ENCODE measurements at places on chromosomes 5 and 9.

- DNase-seq = no peak
Measured at GRCh38 chr5:28896949-28897348, 1858.6 kb upstream of the CDH9 start.

GRCh38 chr9:134276453-134277245 lies 49.6 kb upstream of the RXRA start:
- DNase-seq = no peak

DNA sequence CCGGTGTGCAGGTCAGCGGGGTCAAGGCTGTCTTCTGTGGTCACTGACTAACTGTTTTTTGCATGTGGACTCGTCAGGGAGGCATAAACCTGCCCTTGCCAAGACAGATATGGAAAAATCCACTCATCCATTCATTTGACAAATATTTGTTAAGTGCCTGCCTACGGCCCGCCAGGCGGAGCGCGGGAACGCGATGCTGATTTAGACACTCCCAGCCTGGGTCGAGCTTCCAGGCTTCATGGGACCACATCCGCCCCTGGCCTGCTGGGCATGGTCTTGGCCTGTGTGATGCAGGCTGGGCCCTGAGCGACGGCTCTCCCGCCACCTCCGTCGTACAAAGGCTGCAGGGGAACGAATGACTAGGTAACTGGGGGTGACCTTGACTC lies 18.1 kb downstream of the MYMK start:
- peak; percentile 76 for DNase-seq

DNA sequence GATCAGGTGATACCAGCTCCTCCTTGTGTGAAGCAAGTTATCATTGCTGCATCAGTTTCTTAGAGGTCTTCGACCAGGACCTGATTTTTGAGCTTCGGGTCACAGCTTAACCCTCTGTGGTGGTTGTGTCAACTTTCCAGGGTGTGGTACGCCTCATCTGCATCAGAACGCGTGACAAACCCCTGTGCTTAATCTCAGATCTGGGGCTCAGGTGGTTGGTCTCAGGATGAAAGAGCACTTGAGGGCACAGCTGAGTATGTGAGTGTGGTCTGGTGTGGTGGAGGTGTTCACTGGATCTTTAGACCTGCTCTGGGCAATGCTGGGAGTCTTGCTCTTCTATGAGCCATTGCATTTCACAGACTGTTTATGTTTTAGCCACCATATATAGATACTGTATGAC lies 64.1 kb downstream of the OSTF1 start:
- DNase-seq = no peak

DNA sequence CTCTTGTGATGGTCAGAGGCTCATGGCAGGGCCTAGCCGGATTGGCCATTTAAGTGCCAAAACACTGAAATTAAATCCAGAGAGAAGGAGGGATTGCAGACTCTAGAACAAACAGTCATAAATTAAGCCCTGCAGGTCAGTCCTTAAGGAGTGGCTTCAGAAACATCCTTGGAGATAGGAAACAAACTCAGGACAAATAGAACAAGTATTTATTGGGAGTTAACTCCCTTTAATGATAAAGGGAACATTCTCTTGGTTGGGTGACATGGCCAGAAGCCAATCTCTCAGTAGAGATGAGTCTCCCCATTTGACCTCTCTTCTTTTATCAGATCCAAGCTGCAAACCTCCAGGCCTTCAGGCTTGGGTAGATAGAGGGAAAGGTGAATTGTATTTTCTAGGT lies 17.4 kb downstream of the PCSK5 start:
- DNase-seq = no peak

- peak; percentile 61 for DNase-seq
Measured at GRCh38 chr5:138282920-138283742, 8.7 kb upstream of the GFRA3 start.

DNA sequence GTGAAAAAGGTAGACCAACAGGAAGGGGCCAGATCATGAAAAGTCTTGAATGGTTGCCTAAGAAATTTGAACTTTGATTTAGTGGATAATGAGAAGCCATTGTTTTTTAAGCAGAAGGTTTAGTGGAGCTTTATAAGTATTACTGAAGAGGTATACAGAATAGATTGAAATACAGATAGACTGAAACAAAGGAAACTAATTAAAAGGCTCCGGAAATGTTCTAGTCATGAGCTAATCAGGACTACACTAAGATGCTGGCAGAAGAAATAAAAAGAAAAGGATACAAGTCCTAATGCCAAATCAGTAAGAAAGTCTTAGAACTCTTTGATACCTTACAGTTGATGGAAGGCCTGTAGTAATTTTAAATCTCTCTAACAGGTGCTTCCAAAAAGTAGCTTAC lies 45.7 kb upstream of the RFX3 start:
- DNase-seq = no peak

DNA sequence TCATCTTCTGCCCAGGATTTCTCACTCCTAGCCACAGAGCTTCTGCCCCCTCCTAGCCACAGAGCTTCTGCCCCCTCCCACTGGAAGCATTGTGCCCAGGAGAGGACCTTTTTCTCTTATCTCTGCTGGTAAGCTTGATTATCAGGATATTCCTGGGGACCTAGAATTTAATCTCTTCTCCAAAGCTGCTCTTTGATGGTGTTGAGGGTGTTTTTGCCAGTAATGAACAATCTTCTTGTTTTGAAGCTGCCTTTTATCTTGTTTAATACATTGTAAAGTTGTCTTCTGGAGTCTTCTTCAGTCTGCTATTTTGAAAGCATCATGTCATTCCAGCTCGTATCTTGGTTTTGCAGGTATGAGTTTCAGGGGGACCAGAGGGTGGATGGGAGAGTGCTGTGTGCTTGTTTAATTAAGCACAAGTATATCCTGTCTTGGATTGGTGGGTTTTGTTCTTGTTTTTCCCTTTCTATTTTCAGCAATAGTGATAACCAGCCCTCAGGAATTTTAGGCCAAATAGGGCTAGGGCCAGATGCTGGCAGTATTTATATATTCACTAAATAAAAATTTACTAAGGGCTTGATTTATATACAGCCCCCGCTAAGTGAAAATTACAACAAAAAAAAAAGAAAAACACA lies 214.0 kb upstream of the DMRT1 start:
- no peak for DNase-seq

DNA sequence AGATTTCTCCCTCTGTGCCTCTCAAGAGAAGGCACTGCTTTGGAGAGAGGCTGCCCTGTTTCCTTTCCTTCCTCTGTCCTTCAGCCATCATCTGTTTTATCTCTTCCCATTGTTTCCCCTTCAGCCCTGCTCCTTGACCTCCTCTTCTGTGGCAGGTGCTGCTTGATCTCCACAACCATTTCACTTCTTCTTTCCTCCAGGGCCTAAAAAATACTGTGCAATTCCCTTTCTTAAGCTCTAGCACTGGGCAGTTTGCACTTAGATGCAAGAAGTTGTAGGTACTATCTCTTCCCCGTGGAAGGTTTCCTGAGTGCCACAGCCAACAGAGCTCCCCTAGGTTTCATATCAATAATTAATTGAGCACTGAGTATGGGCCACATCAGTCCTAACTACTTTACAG lies 8.8 kb upstream of the ADRB2 start:
- DNase-seq = no peak

DNA sequence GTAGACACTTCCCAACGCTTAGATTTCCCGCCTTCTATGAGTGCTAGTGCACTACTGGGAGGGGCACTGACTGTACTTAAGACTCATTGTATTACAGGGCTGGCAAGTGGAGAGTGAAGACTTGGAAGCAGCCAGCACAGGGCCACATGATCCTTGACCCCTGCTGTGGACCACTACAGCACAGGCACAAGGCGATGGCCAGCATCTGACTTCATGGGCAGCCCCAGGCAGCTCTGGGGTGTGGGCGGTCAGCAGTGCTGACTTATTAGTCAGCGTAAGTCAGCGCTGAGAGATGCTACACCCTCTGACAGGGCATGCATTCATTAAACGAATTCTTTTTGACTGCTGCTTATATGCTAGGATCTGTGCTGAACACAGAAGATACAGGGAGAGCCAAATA lies 9.3 kb downstream of the SLC46A2 start:
- no peak for DNase-seq

DNA sequence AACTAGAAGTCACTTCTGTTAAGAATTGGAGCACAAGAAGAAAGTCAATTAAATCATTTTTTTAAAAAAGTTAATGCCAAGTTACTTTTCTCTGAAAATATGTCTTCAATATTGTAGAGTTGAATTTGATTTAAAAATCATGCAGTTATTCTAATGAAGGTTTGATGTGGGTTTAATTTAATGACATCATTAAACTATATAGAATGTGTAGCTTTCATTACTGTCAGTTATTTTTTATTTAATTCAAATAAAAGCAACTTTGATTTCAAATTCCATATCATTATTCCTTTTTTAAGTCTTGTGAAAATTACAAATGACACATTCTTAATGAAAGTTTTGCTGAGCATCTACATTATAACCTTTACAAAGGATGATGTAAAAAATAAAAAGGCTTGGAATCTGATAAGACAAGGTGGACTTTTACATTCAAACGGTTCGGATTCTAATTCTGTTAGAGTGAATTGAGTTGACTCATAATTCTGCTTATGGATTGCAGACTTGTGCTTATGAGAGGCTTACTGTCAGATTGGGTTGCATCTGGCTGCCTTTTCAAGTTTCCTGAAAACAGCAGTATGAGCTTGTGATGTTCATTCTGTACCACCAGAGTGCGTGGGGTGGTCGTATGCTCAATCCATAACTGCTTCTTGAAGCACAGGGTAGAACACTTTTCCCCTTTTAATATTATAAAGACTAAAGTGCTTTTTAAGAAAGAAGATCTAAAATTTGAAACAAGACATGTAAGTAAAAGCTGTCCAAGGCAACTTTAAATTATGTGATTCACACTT lies 253.0 kb upstream of the ARRDC3 start:
- DNase-seq = no peak

Measured in fibroblast of upper back skin (primary cell).